ENCODE measurements at places on chromosomes 6 and 20.

GRCh38 chr6:111817451-111818120, 55.7 kb downstream of the FYN start:
- DNase-seq = no peak

DNA sequence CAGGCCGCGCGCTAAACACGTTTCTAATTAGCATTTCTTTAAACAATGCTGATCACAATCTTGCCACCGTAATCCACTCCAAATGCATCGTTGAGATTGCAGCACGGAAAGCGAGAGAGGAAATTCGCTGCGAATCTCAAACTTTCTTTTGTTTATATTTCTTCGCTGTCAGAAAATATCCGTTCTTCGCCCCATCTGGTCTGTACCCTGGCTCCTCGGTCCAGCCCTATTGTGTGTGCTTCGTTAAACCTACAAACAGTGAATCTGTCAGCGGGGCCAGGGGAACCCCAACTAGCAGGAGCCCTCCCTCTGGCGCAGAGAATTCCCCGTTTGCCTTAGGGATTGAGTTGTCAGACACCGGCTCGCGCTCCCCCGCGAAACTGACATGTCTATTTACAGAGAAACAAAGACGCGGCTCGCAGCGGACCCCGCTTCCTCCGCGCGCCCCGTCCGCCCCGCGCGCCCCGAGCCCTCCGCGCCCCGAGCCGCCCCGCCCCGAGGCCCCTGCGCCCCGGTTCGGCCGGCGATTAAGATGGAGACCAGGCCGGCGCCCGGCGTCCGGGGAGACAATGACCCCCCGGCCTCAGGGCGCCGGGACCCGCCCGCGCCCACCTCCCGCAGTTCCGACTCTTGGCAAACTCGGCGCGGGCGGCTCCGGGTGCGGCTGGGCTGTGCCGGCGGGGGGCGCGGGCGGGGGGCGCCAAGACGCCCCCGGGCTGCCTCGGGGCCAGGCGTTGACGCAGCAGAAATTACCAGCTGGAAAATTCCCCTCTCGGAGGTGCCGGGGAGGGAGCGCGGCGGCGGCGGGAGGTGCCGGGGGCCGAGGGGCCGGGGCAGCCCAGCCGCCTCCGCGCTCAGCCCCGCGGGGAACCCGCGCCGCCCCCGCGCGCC, 874 bp downstream of the ZBTB46 start:
- no peak for DNase-seq

GRCh38 chr6:2608503-2608902, 142.2 kb downstream of the MYLK4 start:
- no peak for DNase-seq

DNA sequence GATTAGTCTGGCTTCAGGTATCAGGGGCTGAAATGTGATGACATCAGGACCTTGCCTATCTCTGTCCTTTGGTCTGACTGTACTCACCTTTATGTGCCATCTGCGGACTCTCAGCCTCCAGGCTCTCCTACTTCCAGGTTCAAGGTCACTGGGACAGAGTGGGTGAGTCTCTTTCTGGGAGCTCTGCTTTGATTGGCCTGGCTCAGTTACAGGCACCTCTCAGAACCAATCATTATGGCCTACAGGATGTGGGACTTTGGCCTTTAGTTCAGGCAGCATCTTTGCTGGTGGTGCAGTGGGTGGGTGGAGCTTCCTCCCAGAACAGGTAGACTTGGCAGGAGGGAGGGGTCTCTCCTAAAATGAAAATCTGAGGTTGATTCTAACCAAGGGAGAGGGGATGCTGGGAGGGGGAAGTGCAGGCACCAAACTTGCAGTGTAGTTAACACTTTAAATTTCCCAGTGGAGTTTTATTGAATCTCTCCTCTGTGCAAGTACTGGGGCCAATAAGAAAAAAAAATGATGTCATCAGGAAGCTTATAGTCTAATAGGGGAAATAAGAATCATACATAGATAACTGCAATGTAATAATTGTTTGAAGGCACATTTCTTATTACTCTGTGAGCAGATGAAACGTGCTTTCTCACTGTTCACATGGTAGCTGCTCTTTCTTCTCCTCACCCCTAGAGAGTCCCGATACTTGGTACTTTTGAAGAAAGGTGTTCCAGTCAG, 53.4 kb downstream of the SLC24A3 start:
- DNase-seq = no peak

Measured in activated CD4-positive, alpha-beta T cell treated with anti-CD3 and anti-CD28 coated beads, Interleukin-2, Interleukin-4, amounts not matched to agents 100 ng/mL and 50 ng/mL, durations not matched to agents 16 hours and 8 hours (primary cell).